ENCODE measurements at places on chromosomes 4 and X.

- DNase-seq: no peak
Observed at GRCh38 chrX:39802354-39802753, 295.4 kb downstream of the BCOR start.

GRCh38 chr4:56356650-56357049, 30.6 kb downstream of the AASDH start:
- no peak for DNase-seq

GRCh38 chr4:107740381-107740780, 20.3 kb upstream of the PAPSS1 start:
- DNase-seq: no peak

DNA sequence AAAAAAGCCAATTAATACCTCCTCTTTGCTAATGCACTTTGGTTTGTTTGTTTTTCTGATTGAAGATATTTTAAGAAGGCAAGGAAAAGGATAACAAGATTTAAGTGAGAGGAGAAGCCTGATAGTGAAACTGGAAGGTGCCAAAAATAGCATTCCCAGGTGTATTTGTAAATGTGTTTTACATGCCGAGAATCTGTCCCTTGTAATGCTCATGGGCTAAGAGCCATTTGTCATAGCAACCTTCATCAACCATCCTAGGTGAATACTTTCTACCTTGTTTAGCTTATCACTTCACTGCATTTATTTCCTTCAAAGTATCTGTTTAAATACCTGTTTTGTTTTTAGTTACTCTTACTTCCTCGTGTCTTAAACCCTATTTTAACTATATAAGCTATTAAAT, 127.8 kb downstream of the KCTD8 start:
- DNase-seq: no peak

DNA sequence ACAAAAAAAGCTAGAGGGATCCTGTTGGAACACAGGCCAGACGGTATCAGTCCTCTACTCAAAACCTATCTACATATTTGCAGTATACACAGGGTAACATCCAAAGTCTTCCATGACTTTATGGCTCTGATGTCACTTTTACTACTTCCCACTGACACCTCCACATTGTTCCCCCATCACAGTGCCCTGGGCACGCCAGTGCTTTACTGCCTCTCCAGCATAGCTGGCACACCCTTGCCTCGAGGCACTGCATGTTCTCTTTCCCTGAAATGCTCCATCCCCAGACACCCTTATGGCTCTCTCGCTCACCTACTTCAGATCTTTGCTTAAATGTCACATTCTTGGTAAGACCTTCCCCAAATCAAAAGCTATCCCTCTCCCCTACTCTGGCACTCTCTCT, 6.3 kb upstream of the ATP10D start:
- no peak for DNase-seq

- DNase-seq: no peak
Observed at GRCh38 chr4:145045180-145045579, 52.8 kb downstream of the ANAPC10 start.

GRCh38 chrX:29762006-29762405, 453.4 kb upstream of the MAGEB2 start:
- DNase-seq: no peak

DNA sequence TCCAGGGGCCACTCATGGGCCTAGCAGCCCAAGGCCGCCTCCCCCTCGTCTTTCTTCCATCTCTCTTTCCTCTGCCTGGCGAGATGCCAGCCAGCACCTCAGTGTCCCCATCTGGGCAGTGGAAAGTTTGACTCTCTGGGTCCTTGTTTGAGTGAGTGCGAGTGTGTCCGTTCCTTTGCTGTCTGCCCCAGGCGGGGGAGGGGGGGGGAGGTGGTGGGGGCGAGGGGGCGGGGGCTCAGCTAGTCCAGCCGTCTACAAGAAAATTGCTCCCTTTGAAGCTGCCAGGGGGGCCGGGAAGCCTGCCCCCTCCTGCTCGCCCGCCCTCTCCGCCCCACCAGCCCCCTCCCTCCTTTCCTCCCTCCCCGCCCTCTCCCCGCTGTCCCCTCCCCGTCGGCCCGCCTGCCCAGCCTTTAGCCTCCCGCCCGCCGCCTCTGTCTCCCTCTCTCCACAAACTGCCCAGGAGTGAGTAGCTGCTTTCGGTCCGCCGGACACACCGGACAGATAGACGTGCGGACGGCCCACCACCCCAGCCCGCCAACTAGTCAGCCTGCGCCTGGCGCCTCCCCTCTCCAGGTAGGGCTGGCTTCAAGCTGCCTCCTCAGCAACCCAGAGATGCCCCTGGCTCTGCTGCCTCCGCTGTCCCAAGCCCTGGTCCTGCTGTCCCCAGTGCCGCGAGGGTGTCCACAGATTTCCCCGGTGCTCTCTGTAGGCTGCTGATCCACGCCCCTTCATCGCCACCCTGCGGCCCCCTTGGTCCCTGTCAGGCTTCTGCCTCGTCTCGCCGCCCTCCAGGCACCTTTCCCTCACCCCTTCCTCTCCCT, at the start of gene BGN:
Gene BGN, plus strand, starts transcription at position 440 of the 821 bp plus-strand sequence. CDS start 9,652 bp downstream, outside the sequence.
- DNase-seq: no peak

DNA sequence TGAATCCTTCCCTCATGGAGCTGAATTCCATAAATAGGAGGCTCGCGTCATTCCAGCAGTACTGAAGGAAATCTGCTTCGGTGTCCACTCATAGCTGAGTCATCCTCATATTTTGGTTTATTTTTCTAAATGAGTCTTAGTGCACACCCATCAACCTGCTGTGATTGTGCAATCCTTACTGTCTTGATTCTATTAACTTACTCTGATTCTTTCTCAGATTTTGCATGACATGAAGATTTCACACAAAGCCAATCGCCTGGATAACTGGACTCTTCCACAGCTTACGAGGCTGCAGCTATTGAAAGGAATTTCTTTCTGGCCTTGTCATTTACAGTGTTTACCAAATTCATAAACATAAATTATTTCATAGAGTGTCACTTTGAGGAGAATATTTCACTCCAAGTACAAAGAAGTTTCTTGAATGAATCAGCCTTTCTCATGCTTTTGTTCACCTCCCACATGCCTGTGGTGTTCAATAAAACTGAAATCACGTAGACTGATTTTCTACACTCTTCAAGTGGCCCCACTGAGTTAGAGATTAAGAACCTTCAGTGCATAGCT, 207.6 kb upstream of the SLITRK2 start:
- DNase-seq: no peak

DNA sequence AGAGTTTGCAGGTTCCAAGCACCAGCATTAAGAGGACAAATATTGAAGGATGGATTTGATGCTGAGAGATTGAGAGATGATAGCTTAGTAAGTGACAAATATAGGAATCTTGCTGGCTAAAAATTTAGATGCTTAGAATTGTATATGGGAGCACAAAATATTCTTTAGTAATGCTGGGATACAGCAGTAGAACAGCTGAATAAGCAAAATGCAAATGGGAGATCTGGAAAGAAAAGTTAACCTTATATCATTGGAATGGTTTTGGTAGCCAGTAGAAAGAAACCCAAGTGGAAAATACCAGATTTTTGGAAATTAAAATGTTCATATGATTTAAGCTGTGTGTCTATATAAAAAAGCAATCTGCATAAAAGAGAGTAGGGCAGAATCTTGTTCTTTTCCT, 308.6 kb upstream of the CPEB2 start:
- no peak for DNase-seq

GRCh38 chr4:166816890-166817289, 417.4 kb downstream of the SPOCK3 start:
- DNase-seq: no peak

- DNase-seq: no peak
Observed at GRCh38 chrX:97016106-97016505, 132.4 kb downstream of the RPA4 start.

DNA sequence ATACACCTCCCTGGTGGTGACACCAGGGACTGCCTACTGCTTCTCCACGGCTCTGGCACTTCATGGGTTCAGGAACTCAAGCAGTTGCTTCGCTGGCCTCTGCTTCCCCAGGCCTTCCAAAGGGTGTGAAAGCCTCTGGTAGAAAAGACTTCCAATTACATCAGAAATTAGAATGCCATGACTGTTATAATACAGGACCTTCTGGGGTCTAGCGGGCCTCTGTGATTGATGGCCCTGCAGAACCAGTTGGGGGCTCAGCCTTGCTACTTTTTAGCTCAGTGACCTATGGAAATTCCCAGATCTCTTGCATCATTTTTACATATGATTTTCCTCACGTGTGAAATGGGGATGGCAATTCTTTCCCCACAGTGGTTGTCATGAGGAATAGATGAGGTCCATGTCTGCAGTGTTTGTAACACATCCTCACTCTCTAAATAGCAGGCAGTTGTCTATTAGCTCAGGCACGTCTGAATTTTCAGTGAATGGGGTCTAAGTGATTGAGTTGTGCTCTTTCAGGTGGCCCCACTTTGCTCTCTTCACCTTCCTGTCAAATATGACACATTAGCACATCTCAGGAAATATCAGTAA, 198.3 kb downstream of the STIM2 start:
- no peak for DNase-seq

DNA sequence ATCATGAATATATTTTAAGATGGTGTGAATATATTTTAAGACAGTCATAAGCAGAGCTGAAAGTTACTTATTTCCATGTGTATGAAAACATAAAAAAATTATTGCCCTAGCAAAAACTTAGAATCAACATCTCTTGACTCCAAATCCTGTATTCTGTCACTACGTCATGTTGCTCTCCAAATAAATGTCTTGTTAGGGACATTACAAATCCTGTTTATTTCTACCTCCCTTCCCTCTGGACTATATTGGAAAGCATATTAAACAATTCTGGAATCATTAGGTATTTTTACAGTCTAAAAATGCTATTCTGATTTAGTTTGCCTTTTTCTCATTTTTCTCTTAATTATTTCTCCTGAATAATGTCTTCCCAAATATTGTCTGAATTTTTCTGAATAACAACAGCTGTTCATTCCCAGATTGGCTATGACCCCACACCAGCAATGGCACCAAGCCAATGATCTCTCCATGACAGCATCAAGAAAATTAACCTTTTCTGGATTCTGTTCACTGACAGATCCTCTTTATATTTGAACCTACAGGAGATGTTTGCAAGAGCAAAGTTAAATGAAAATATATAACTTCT, 523.1 kb downstream of the IQCM start:
- no peak for DNase-seq

DNA sequence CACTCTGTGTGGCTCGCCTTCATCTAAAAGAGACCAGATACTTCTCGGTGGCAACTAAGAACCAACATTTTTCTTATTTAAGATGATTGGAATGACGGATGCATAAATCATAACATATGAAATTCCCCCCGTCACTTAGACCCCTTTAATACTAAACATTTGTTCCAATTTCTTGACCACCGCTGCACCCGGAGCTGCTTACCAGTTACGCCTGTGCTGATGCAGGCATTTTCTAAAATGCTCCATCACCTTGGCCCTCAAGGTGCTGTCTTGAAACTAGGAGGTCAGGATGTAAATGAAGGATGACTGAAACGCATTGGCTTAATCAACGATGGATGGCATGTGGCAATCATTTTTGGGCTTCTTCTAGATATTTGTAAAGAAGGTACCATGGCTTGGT, 130.0 kb downstream of the CPZ start:
- no peak for DNase-seq

- DNase-seq: no peak
Observed at GRCh38 chr4:74230902-74231499, 73.1 kb downstream of the MTHFD2L start.

DNA sequence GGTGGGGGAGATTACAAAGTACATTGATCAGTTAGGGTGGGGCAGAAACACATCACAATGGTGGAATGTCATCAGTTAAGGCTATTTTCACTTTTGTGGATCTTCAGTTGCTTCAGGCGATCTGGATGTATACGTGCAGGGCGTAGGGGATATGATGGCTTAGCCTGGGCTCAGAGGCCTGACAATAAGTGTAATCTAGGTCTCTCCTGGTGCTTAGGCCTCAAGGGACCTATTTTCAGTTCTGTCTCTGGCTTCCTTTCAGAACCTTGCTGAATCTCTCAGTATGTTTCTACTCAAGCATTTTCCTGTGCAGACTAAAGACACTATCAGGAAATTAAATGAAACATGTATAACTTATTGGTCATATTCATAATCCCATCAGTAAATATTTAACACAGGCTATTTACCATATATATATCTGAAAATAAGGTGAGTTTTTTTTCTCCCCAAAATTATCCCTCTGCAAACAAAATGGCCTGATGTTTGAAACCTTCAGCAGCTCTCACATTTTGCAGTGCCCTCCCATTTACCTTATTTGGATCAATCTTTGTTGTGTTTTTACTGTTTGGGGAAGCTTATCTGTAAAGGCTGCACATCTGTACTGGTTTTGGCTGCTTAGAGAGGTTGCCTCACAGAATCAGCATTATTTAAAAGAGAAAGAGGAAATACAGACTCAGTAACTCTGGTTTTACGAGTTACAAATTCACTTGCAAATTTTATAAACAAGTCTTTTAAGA, 2.3 kb upstream of the ZCCHC4 start:
- DNase-seq: no peak

GRCh38 chrX:20352935-20353336, 86.2 kb upstream of the RPS6KA3 start:
- DNase-seq: no peak

- DNase-seq: no peak
Observed at GRCh38 chr4:82458729-82459128, 28.3 kb downstream of the ENOPH1 start.

DNA sequence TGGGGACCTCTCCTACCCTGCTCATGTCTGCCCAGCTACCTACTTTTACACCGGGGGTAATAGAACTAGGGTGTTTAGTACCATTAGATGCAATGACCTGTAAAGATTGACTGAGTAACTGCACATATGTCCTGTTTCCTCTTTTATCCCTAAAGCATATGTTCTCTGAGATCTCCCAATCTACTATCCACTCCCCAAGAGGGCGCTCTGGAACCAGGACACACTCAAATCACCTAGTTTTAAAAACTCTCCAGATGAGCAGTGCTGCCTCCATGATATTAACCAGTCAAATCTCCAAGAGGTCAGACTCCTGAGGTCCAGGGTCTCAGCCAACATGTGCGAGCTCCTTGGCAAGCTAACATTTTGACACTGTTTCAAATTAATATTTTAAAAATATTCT, 87.0 kb upstream of the TSPAN5 start:
- DNase-seq: no peak

- DNase-seq: no peak
Observed at GRCh38 chr4:156954587-156954986, 17.0 kb downstream of the PDGFC start.

- DNase-seq: no peak
Observed at GRCh38 chr4:175307326-175307725, 389.2 kb downstream of the ADAM29 start.

DNA sequence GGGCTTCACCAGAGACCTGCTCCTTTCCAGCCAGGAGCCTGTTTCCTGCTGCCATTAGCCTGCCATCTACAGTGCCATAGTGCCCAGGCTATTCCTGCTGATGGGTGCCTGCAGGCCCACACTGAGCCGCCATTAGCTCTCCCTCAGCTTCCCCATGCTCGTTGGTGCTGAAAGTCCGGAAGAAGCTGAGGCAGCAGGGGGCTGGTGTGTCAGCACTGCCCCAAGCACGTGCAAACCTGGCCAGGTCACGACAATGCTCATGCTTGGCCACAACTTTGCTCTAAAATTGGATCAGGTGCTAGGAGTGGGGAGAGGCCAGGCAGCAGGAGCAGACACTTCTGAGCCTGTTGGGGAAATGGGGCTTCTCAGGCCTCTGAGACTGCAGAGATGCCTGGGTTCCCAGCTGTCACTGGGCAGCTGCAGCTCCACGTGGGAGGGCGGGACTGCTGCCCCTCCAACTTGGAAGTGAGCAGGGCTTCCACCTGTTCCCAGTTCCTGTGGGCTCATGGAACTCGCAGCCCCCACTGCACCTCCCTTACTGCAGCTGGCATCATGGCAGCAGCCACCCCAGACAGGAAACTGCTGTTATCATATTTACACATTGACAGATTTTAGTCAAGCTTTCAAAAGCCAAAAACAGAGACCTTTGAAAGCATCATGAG, 913.9 kb downstream of the FSTL5 start:
- no peak for DNase-seq
